Stimulated activated CD8-positive, alpha-beta memory T cell treated with anti-CD3 and anti-CD28 coated beads, Interleukin-4, amount 100 ng/mL, for 48 hours (primary cell): ENCODE measurements at places on chromosomes 16 and 17.
A peak's percentile ranks its signal among the peaks of the same experiment; 100 is the strongest.

DNA sequence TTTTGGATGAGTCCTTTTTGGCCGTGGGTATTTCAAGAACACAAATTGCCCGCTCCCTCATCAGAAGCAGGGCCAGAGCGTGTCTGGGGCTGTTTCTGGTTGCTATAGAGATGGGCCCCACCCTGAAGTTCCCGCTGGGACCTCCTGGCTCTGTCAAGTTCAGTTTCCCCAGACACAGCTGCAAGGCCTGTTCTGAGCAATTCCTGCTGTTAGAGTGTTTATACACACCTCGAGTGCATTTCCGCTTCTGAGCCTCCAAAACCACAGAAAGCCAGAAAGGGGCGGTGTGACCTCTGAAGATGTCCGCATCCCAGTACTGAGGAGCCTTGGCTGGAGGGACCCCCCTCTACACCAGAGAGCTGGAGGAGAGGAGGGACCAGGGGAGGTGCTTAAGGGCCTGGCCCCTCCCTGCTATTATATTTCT is 9.3 kb upstream of the WBP2 start:
- peak; percentile 59 for DNase-seq

- no peak for DNase-seq
These were observed 30.1 kb upstream of the HAPSTR1 start for GRCh38 chr16:9061358-9061813.

DNA sequence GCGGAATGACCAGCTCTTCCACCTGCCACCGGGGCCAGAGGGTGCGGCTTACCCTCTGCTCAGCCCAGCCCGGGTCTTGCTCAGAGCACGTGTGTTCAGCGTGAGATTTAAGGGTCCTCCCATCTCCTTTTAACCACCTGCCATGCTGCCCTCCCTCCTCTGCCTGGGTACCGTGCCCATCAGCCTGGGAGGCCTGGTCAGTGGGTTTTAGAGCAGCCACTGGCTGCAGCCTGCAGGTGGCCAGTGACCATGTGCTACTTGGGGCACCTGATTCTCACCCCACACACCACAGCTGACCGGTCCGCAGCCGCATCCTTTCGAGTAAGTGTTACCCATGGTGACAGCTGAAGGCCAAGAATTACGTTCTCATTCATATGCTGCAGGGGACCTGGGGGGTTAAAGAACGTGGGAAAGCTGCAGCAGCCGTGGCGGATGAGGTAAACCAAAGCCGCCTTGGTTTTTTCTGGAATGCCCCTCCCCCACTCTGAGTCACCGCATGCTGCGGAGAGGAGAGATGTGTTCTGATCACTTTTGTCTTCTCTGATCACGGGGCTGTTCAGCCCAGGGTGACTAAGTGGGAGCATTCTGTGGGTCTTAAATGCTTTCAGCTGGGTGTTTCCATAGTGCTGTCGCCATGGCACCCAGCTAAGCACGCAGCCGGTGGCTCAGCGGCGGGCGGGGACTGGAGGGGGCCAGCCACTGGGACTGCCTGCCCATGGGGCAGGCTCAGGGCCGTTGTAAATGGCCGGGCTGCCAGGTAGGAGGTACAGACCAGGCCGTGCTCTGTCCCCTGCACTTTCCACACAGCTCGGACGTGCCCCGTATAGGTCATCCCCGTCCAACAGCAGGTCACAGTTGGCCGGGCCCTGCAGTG is 59.8 kb downstream of the BAIAP2 start:
- DNase-seq: peak; percentile 94

- DNase-seq: no peak
These were observed 943 bp upstream of the COTL1 start for GRCh38 chr16:84618581-84619460.

- no peak for DNase-seq
These were observed 10.6 kb downstream of the SHISA6 start for GRCh38 chr17:11251561-11252107.

- DNase-seq: no peak
These were observed 177.0 kb upstream of the IRX6 start for GRCh38 chr16:55146966-55147365.

DNA sequence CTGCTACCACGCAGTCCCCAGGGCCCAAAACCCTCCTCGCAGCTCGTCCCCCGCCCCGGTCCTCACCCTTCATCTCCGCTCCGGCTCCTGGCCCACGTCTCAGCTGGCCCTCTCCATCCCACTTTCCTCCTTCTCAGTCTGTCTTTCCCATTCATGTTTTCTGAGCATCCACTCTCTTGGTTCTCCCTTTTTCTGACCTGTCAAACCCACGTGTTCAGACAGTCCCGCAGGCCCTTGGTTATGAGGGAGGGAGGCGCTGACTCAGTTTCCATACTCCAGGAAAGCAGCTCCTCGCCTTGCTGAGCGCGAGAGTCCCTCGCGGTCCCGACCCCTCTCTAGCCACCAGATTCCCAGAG is 392 bp upstream of the HID1 start:
- DNase-seq: no peak

GRCh38 chr16:17372386-17372785 is 98.4 kb downstream of the XYLT1 start:
- DNase-seq: no peak

GRCh38 chr16:67926181-67926750 is 5.4 kb downstream of the CTRL start:
- no peak for DNase-seq

GRCh38 chr17:10616502-10617119 is 40.5 kb downstream of the MYH3 start:
- DNase-seq: peak; percentile 91

DNA sequence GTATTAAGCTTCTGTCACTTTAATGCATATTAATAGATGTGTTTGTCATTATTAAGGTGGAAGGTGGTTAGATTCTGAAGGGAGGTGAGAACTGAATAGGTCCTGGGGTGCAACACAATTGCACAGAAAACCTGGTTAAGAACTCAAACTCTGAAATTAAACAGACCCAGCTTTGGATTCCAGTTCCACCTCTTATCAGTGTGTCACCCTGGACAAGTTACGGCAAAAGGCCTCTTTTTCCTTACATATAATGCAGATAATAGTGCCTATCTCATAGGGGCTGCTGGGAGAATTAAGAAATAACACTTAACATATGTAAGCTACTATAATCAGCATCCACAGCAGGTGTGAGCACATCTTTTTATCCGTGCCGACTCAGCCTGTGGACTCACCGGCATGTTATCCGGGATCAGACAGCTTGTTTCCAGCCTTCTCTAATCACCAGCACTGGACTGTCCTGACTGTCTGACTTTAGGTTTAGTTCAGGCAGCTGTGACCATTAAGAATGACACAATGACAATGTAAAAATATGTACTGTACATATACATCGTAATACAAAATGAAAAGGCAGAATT is 31.4 kb downstream of the TEX2 start:
- DNase-seq: no peak
